BJ (cell line): ENCODE measurements at places on chromosomes 3 and 15.
A peak's percentile ranks its signal among the peaks of the same experiment; 100 is the strongest.

DNA sequence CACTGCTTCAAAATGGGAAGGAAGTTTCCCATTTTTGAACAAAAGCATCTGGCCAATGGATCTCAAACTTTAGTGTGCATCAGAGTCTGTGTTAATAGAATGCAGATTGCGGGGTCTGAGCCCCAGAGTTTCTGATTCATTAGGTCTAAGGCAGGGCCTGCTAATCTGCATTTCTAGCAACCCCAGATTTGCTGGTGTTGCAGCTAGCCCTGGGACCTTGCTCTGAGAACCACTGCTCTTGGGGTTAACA lies 30.7 kb upstream of the USP3 start:
- DNase-seq, result no peak

DNA sequence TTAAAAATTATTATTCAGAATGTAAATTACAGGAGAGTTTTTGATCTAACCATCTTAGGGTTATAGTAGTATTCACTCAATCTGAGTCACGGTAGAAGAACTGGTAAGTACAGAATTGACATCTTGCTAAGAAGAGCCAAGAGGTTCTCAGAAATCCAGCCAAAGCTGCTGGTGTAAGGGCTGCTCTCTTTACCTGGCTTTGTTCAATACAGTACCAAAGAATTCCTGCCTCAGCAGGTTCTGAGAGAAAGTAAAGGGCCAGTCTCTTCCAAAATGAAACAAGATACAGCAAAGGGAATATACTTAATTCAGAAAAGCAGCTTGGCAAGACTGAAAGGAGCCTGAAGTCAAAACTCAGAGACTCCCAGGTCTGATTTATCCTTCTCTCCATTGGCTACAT lies 193.1 kb downstream of the TNIK start:
- no peak for DNase-seq

DNA sequence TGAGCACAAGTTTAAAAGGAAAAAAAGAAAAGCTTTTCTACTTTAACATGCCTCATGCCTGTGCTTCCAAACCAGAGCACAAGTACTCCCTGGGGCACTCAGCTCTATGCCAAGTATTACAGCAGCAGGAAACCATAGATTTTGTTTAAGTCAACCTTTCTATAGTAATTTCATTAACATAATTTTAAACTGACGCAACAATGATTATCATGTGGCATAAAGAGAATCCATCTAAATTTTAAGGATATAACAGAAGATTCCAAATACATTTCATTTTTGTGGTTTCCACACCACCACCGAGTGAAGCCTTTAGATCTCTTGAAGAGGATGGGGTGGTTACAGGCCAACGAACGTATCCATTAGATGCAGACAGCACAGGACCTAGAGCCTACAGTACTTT lies 112.1 kb downstream of the TNIK start:
- DNase-seq, result no peak

DNA sequence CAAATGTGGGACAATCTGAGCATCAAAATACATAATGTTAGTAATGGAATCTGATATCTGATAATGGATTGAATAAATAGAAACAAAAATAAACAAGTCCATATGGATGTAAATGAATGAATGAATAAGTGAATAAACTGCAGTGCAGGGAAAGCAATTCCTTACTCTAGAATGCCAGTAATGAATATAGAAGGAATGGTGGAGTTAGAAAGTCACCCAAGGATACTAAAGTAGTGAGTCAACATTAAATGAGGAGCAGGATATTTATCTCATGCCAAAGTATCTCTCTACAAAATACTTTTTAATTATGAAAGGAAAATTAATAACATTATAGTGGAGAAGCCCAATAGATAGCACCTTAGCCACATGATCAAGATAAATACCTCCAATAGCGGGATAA lies 300.3 kb downstream of the FEZF2 start:
- no peak for DNase-seq

GRCh38 chr15:66876731-66877476 lies 174.9 kb downstream of the SMAD6 start:
- DNase-seq, result no peak

DNA sequence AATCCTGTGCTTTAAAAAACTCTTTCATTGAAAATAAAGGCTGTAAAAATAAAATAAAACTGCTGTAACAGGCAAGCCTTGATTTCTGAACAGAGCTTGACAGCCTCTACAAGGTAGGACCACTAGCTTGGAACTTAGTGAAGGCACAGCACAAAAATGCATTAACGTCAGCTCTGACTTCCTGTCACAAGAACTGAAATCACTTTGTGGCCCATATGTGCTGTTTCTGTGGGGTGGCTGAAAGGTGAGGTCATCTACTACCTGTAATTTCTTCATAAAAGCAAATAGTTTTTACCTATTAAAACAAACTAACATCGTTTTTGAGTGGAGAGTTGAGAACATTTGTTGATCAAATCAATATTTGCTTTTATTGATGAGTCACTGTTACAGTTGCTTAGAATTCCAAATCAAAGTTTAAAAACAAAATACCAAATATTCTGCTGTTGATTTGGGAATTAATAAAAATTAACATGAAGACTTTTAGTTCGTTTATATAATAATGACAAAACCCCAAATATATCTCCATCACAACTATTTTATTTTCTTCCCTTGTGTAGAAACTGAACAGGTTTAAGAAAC lies 1034.1 kb downstream of the MCTP2 start:
- no peak for DNase-seq

GRCh38 chr3:180570238-180570637 lies 31.7 kb upstream of the TTC14 start:
- DNase-seq, result no peak

- peak; percentile 80 for DNase-seq
Measured at GRCh38 chr3:195154111-195154791, 116.7 kb downstream of the XXYLT1 start.

GRCh38 chr3:183503746-183504145 lies 51.8 kb downstream of the KLHL6 start:
- DNase-seq, result no peak

- no peak for DNase-seq
Measured at GRCh38 chr15:45588219-45588875, 1.2 kb downstream of the BLOC1S6 start.

DNA sequence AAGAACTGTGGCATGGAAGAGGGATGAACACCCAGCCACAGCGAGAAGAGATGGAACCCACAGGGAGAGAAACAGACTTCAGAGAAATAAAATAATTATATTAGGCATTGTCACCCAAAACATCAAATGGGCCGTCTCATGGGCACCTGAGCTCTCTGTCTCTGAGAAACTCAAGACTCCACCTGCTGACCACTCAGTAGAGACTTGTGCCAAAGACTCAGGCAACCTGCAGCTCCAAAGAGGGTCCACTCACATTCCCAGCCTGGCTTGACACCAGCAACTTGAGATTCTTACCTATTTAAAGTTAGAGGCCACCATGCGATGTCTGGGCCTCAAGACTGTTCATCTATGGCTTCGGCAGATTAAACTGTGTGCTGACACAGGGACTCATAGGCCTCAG lies 12.0 kb downstream of the SEMA5B start:
- DNase-seq, result no peak

- no peak for DNase-seq
Measured at GRCh38 chr3:129038121-129038855, 22.3 kb upstream of the GP9 start.

GRCh38 chr3:71149959-71150954 lies 433.3 kb downstream of the FOXP1 start:
- no peak for DNase-seq

DNA sequence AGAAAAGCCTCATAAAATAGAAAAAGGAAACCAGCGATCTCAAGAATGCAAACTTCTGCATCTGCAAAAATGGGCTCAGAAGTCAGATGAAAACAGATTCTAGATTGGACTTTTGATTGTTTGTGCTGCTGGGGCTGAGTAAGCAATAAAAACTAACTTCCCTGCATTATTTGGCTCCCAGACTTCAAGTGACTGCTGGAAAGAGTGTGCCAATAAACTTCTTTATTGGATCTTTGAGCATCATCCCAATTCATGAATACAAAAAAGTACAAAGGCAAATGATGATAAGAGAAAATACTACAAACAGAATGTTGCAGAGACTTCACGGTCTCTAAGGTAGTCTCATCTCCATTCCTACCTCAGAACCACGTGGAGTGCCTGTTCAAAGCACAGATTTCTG lies 97.9 kb downstream of the FGF12 start:
- DNase-seq, result no peak

DNA sequence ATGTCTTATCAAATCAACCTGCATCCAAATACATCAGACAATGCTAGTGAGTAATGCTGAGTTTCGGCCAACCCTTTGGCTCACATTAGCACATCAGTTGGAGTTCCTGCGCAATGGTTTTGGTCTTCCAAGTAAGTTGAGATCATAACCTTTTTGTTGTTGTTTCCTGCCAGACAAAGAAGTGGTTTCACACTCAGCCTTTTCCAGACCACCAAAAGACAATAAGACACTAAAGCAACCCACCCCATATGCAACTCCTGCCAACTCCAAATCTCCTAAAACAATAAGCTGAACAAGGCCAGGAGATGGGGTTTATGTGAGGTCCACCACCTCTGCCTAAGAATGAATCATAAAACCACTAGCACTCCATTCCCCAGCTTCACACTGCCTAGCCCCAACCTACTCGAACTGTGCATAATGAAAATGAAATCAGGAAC lies 177.0 kb downstream of the ERC2 start:
- DNase-seq, result no peak

DNA sequence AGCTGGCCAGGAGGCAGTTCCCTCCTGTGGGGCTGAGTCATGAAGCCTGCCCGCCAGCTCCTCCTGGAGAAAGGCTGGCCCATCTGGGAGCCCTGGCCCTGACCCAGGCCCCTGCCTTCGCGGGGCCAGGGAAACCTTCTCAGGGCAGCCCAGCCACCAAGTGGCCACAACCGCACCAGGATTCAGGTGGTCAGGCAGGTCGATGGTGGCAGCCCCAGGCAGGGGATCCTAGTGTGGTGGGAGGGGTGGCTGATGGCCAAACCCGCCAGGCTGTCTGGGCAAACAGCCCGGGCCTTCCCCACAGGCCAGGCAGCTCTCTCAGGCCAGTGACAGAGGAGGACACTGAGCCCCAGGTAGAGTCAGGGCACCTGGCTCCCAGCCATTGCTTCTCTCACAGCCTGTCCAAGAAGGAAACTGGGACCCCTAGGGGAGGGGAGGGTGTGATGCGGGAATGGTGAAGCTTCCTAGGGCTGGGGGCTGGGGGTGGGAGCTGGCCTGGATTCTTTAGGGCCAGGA lies 1.2 kb downstream of the TWF2 start:
- peak; percentile 49 for DNase-seq

DNA sequence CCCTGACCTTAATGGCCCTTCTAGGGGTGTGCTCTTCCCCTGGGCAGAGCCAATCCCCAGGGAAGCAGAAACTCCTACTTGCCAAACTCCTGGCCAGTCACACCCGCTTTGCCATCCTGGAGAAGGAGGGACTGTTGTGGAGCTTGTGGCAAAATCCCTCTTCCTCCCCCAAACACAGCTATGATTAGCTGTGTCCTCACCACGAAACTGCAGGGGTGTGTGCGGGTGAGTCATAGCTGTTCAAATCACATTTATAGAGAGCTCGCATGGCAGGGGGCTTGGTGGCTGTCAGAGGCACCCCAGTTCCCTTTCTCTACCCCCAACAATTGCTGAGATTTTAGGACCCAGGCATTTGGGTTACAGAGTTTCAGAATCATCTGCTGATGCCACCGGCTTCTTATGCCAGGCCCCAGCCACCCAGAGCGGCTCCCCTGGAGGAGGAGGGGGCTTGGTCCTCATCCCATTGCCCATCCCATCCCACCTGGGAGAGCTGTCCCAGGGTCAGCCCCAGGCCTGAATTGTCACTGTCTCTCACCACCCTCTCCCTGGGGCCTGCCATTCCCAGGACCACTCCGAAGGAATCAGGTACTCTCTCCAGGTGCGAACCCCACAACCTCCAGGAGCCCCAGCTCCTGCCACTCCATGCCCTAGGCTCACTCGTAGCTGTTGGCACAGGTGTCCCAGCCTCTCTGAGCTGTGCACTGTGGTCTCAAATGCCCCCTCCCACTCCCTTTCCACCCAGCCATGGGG lies 28.8 kb upstream of the MAGEF1 start:
- no peak for DNase-seq

DNA sequence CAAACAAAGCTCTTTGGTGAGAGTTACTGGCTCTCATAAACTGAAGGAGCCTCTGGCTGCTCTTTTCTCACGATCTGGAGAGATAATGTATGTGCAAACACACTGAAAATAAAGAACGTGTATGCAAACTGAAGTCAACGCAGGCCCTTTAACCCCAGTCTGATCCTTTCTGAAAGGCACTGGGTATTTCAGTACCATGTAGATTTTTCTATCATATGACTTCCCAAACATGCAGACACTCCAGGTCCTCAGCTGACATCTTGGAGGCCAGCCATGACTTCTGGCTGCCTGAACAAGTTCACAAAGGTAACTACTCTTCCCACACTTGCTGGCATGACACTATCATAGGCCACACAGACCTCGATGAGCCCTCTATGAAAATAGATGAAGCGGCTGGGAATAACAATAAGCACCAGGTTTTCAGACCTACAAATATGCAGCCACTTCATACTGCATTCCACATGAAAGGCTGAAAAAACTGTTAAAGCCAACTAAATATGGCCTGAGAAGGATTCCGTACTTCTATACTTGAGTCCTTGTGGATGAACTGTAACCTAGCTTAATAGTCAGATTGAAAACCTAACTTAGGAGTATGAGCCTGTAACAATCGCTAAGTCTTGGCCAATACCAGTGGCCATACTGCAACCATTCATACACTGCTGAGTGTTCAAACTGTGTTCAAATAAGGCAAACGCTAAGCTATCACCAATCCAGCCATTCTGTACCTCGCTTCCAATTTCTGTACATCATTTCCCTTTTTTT lies 121.3 kb downstream of the THRB start:
- DNase-seq, result no peak

DNA sequence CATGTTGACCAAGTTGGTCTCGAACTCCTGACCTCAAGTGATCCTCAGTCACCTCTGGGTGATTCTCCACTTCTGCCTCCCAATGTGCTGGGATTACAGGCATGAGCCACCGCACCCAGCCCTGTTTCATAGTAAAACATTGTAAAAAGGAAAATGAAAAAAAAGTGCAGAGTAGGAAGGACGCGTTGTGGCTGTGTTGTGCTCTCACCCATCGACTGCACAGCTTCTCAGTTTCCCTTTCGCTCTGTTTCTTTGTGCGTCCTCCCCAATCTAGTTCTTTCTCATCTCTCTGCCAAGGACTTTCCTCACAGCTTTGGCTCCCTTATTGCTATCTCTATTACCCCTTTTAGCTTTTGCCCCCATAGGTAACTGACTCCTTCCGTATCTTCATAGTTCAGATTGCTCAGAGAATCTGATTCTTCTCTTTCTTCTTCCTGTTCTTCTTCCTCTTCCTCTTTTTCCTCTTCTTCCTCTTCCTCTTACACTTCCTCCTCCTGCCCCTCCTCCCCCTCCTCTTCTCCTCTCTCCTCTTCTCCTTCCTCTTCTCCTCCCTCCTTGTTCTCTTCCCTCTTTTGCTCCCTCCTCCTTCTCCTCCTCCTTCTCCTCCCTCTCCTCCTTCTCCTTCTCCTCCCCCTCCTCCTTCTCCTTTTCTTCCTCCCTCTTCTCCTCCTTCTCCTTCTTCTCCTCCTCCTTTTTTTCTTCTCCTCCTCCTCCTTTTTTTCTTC lies 81.1 kb upstream of the VGLL4 start:
- no peak for DNase-seq
